ENCODE measurements at places on chromosomes 3 and 15.

DNA sequence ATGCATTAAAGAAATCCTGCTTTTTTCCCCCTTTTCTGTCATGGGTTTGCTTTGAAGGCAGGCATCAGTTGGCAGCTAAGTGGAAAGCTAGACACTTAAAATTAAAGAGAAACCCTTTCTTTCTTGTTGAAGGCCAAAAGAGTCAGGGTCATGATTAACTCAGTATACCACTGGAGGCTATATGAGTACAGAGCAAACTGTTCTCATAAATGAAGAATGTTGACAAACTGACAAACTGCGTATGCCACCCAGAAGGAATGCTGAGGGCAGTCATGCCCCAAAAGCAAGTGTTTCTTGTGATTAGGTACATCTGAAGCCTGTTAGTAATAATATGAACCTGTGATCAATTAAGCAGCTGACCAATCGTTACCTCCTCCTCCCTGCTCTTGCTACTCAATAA lies 43.6 kb upstream of the COL6A6 start:
- no peak for DNase-seq

DNA sequence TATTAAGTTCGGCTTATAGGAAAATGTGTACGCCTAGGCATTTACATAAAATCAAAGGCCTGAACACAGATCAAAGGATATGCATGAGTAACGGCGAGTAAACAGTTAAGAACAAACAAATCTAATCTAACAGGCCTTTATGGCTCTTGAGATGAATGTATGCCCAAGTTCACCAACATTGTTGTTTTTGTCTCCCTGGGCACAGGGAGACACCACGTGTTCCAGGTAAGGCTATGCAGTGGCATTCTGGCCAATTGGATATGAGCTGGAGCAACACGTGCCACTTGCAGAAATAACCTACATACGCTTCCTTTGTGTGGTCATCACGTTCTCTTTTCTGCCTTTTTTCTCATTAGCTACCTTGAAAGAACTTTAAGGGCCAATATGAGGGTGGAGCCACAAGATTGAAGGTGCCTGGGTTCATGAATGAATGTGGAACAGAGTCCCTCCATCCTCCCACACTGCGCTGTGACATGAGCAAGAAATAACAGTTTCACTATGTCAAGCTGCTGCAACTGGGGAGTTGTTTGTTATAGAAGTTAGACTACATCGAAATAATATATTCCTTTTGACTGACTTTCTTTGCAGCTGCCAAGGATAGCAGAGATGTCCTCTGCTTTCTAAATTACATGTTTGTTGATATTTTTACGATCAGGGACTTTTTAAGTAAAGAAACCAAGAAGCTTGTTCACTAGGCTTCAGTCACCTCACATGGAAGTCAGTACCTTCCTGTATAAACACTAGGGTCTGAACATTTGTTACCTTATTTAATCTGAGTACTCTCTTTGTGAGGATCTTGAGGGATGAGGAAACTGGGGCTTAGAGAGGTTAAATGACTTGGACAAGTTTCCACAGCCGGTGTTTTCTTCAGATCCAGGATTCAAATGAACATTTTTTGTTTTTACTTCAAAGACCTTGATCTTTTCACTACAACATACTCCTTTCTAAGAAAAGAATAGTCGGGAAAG lies 427.5 kb upstream of the TBL1XR1 start:
- no peak for DNase-seq

DNA sequence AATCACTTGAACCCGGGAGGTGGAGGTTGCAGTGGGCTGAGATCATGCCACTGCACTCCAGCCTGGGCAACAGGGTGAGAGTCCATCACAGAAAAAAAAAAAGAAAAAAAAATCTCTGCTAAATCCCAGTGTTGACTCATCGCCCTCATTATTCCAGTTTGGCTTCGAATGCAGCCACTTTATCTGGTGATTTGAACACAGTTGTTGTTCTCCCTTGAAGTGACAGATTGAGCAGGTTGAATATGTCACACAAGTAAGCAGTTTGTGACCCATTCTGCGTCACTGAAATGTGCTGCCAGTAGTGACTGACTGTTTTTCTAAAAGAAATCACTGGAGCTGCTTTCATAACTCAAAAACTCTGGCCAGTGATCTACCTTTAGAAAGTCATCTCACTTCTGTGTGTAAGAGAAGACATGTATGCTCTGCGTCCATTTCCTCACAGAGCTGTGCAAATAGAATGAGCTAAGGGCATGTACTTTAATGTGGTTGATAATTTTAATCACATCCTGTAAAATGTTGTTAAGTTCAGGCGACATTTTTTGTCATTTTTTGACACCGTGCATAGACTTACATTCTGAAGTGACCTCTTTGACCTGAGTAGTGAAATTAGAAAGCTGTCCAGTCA lies 12.5 kb downstream of the DOCK3 start:
- no peak for DNase-seq

DNA sequence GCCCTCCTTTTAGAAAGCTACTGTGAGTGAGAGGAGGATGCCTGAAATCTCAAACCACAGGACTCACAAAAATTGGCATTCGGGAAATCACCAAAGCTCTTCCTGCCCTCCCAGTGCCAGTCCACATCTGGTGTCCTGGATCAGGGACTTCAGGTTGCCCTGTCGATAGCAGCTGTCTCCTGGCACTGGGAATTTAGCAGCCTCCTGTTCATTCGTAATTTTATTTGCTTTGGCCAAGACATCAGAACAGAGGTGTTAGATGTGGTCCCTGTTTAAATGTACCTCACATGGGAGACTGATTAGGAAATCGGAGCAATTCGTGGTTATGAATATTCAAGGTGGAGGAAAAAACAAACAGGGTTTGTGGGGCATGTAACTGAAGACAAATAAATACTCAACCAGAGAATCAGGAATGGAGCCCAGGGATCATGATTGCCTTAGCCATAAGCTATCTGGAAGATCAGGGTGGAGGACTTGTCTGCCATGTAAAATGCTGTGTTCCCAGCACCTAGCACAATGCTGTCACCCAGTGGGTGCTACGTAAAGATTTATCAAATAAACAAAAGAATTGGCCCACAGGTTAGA lies 265.2 kb upstream of the PROK2 start:
- DNase-seq: no peak

GRCh38 chr3:12195231-12195630 lies 36.5 kb upstream of the TIMP4 start:
- no peak for DNase-seq

- DNase-seq: no peak
These were observed 100.8 kb upstream of the TPM1 start for GRCh38 chr15:62941699-62942098.

- DNase-seq: no peak
These were observed 140.9 kb downstream of the TPRA1 start for GRCh38 chr3:127449486-127450212.

Measured in HS-5 (cell line).